ENCODE measurements at places on chromosomes 1 and 21.

DNA sequence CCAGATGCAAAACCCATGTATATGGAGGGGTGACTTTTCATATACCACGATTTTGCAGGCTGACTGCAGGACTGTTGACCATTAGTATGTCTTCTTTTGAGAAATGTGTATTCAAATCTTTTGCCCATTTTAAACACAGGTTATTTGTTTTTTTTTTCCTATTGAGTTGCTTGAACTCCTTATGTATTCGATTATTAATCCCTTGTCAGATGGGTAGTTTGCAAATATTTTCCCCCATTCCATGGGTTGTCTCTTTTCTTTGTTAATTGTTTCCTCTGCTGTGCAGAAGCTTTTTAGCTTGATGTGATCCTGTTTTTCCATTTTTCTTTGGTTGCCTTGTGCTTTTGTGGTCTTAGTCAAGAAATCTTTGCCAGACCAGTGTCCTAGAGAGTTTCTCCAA, 24.6 kb upstream of the KLF17 start:
- DNase-seq, result no peak

GRCh38 chr1:163928651-163929050, 606.9 kb downstream of the NUF2 start:
- no peak for DNase-seq

GRCh38 chr1:172287208-172287607, 133.3 kb upstream of the C1orf105 start:
- no peak for DNase-seq

GRCh38 chr1:51750218-51750617, 128.3 kb downstream of the NRDC start:
- DNase-seq, result no peak

DNA sequence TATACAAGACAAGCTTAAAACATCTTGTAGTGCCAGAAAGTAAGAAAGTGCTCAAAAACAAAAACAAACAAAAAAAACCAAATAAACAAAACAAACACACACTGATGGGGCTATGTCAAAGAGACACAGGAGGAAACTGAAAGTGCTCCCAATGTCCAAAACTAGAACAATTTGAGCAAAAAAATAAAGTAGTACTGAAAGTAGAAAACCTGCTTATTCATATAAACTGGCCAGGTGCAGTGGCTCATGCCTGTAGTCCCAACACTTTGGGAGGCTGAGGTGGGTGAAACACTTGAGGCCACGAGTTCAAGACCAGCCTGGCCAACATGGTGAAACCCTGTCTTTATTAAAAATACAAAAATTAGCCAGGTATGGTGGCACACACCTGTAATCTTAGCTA, 129.9 kb downstream of the GLUL start:
- no peak for DNase-seq

DNA sequence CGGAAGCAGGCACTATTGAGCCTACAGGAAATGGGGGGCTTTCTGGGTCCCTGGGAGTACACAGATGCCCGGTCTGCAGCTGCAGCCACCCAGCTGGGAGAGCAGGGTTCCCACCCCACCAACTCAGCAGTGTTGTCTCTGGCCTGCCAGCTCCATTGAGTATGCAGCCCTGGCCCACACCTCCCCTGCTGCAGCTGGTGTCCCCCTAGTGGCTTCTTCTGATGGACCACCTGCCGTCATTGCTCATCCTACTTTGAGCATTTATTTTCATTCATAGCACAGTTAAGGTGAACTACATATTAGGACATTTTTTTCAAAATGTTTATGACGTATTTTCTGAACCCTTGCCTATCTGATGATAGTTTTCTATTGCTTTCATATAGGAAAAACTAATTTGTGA, 189.8 kb upstream of the LYPLAL1 start:
- no peak for DNase-seq

- no peak for DNase-seq
These were observed 43.2 kb downstream of the GIPC2 start for GRCh38 chr1:78089010-78089409.

DNA sequence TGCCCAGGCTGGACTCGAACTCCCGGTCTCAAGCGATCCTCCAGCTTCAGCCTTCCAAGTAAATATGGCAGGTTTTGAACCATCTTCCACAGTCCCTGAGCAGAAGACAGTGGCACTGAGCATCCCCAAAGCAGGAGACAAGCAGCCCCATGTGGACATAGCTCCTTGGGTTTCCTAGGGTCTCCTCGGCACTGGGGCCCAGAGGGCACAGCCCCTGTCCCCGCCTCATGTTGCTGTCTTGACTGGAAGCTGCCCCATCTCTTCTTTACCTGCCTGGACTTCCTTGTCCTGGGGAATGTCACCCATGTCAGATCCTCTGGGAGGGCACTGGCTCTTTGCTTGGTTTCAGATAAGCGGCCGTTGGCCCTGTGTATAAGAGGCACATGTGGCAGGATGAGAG, 263.7 kb upstream of the RAB4A start:
- no peak for DNase-seq

GRCh38 chr1:161848676-161849075, 82.6 kb downstream of the ATF6 start:
- no peak for DNase-seq

Measured in cerebellar nuclear complex (tissue), 1 donor.